ENCODE measurements at places on chromosomes 1 and 21.

DNA sequence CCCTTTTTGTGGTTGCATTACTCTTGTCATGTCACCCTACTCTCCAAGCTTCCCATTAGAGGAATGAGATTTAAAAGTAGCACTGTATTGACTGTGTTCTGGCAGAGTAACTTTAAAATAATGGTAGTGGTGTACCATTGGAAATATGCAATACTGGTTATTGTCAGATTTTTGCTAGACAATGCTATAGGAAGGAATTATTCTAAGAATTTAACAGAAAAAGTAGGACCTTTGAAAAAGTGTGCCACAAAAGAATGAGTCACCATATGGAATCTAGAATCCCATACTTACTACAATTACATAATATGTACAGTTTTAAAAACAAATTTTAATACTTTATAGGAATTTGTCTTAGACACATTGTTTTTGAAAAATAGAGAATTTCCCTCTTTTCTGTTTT lies 13.8 kb downstream of the MIER1 start:
- no peak for DNase-seq

GRCh38 chr21:37300114-37300751 lies 33.1 kb upstream of the VPS26C start:
- DNase-seq, result no peak

DNA sequence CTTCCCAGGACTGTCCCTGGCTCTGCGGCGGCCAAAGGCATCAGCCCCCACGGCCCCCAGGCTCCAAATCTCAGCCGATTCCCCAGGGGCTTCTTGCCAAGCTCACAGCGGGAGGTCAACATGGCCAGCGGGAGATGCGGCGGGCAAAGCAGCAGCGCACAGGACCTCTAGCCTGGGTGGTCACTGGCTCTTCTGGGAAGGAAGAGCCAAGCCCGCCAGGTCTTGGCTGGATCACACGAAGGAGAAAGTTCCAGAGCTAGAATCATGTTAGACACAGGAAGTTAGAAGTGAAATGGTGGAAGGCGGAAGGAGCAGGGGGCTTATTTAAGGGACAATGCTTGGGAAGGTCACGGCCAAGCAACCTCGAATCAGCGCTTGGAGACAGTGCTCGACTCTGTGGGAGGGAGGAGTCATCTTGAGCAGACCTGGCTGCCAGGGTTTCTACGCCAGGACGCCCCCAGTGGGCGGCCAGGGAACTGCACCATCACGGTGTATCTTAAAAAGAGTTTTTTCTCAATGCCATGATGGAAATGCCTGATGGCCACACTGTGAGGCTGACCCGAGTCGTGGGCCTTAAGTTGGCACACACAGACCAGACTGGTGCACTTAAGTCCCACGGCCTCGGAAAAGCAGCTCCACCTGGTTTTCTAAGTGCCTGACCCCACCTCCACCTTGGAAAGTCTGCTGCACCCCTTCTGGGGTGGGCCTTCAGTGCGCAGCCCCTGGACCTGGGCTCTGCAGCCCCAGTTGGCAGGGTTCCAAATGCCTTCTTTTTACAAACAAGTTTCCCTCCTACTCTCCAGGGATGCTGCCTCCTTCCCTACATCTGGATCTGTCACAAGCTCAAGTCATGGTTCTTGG lies 29.3 kb downstream of the SLC66A1 start:
- DNase-seq, result no peak

GRCh38 chr1:180131510-180131909 lies 23.2 kb upstream of the QSOX1 start:
- DNase-seq, result no peak

DNA sequence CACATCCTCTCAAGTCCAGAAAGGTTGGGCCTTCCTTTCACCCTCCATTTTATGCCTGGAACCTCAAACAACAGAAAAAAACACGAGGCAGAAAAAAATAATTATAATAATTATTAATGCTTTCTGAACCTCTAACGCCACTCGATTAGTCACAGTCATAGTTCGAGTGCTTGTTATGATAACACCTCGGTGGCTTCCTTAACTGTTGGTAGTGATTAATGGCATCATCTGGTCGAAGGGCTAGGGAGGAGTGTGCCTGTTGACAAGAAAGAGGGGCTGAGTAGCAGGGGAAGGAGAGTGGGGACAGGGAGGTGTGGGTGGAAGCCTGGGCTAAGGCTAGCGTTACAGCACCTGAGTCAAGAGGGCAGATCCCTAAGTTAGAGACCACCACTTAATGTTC lies 21.3 kb upstream of the IL10 start:
- no peak for DNase-seq

DNA sequence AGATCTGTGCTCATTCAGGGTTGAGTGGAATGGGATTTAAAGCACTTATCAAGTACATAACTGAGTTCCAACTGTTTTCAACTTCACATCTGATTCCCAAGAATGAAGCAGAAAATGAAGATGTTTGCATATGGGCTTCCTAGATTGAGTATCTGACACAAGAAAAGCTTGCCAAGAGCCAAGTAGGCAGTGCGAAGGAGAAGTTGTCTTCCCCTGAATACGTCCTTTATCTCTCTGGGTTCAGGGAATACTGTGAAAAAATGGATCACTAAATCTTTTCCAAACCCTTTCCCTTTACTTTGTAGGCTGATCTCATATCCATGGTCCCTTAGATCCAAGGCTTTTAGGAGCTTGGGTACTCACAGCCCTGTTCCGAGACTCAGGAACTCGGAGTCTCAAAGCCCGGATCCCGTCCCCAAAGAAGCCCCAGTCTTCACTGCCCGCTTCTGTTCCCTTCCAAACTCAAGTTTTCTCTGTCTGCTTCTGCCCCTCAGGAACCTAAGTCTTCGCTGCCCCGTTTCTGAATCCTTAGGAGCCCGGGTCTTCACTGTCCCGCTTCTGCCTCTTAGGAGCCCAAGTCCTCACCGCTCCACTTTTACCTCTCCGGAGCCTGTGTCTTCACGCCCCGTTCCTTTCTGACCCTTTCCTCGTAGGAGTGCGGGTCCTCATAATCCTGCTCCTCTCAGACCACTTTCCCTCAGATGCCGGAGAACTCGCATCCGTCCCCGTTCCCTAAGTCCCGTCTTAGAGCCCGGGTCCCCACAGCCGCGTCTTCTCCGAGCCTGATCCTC lies 616 bp downstream of the TAF12 start:
- DNase-seq, result peak; percentile 25

DNA sequence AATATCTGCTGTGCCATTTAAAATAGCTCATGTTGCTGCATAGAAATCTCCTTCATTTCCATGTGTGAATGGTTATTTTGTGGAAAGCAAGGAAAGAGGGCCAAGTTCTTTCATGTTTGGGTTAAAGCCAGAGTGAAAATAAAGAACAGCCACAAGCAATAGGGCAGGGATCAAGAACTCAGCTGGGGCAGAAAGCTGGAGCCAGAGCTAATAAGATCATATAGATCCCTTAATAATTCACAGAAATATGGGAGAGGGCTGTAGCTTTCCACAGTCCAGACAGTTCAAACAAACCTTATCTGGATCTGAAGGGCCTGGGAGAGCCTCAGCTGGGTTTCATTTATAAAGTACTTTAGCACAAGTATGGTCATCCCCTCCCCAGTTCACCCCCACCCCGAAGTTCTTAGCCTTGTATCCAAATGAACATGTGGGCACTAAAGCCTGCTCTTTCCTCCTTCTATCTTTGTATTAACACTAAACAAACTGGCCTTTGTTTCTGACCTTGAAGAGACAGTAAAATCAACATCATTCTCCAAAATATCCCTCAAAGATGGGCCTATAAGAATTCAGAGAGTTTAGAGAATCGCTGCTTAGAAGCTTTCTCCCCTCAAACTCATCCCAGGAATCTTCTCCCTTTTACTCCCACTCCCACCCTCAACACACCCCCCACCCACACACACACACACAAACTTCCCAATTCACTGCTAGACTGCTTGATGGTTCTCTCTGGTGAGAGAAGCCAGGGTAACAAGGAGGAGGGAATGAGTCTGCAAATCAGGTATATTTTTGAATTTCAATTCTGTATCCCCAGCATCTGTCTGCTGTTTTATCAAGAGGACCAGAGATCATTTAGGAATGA lies 41.7 kb downstream of the UTP25 start:
- DNase-seq, result no peak

GRCh38 chr1:178581351-178582303 lies 68.7 kb downstream of the TEX35 start:
- DNase-seq, result no peak
